ENCODE measurements at places on chromosomes 5 and 9.

- DNase-seq: no peak
Observed at GRCh38 chr9:2559192-2560152, 62.1 kb upstream of the VLDLR start.

DNA sequence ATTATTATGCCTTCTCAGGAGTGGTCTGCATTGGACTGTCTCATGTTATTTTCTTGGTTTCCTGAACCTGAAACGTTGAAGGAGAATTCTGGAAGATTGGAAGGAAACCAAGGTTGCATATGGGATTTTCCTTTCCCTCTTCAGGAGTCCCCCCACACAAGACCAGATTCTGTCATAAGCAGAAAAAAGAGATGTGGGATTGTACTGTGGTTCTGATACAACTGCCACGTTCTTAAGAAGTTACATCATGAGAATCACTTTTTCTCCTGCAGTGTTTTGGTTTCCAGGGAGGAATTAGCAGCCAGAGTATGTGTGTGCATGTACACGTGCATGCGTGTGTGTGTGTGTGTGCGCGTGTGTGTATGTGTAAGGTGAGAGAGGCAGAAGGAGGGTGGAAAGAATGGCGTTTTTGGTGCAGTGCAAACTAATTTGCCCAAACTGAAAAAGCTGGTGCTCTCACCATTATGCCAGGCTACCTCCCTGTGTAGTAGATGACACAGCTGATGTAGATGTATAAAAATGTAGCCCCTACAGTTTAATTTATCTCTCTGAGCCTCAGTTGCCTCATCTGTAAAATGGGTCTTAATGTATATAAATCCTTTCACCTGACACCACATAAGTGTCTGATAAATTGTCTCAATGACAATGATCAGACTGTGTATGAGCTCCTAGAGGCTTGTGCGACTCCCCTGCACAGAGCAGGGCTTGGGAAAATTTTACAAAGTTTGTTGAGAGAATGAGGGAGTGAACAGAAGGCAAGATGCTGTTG is 38.6 kb downstream of the RALGPS1 start:
- no peak for DNase-seq

DNA sequence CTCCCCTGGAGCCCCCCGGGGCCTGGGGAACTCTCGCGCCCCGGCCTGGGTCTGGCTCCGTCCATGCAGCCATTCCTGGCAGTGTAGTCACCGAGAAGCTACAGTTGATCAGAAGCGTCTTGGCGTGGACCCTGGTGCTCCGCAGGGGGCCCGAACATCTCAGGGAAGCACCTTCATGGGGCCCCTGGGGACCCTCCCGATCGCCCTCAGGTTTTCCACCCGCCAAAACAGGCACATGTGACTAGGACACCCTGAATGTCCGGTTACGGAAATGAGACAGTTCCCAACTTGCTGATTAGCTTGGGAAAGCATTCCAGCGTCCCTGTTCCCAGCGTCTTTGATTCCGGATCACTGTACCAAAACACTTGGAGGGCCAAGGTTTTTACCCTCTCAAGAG is 472 bp downstream of the FBXO4 start:
- DNase-seq: peak; percentile 24

DNA sequence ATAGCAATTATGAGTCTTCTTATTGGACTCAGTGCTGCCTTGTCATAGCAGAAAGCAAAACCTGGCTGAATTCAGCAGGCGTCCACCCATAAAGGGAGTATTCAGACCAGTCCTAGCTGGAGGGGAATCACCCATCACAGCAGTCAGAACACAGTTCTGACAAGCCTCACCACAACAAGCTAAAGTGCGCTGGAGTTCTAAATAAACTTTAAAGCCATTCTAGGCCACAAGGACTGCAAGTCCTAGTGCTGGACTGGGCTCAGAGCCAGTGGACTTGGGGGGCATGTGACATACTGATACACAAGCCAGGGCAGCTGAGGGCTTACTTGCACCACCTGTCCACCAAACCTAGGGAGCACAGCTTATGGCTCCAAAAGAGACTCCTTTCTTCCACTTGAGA is 115.3 kb upstream of the PCSK5 start:
- no peak for DNase-seq

- no peak for DNase-seq
Observed at GRCh38 chr5:118544887-118545449, 443.4 kb downstream of the DTWD2 start.

- DNase-seq: peak; percentile 71
Observed at GRCh38 chr5:151239237-151239861, 13.6 kb upstream of the GM2A start.

GRCh38 chr5:177412603-177413233 is 3.4 kb upstream of the F12 start:
- no peak for DNase-seq
